Mesendoderm (in vitro differentiated cells): ENCODE measurements at places on chromosomes 11 and 22.
A peak's percentile ranks its signal among the peaks of the same experiment; 100 is the strongest.

DNA sequence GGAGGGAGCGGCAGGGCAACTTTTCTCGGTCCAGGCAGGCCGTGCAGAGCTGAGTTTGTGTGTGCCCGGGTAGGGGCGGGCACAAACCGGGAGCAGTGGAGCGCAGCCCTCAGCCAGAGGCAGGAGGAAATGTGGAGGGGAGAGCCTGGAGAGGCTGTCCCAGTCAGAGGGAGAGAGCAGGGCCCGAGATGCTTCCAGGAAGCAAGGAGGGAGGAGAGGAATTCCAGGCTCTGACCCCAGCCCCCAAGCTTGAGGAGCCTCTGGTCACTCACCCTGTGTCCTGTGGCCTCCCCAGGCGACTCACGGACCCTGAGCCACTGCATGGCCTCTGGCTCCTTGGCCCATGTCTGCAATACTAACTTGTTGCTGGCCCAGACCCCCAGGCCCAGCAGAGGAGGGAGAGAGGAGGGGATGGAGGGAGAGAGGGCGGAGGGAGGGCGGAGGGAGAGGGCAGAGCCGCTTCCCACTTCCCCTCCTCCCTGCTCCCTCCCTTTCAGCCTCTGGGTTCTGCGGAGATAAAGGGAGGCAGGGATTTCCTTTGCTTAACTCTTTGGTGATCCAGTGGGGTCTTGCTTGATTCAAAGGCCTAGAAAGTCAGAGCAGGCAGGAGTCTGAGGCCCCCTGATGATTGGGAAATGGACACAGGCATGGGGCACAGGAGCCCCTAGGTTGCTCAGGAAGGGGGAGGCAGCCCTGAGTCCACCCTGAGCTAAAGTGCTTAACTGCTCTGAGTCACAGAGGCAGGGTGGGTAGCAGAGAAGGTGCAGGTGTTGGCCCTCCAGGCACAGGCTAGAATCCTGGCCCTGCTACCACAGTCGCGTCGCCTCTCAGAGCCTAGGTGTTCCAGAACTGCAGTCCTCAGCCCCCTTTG is at the start of gene C1QTNF6:
Gene C1QTNF6, minus strand, starts transcription at position 357 of the 871 bp plus-strand sequence. Its CDS starts 34 bp downstream, at position 323.
- DNase-seq: peak; percentile 95

DNA sequence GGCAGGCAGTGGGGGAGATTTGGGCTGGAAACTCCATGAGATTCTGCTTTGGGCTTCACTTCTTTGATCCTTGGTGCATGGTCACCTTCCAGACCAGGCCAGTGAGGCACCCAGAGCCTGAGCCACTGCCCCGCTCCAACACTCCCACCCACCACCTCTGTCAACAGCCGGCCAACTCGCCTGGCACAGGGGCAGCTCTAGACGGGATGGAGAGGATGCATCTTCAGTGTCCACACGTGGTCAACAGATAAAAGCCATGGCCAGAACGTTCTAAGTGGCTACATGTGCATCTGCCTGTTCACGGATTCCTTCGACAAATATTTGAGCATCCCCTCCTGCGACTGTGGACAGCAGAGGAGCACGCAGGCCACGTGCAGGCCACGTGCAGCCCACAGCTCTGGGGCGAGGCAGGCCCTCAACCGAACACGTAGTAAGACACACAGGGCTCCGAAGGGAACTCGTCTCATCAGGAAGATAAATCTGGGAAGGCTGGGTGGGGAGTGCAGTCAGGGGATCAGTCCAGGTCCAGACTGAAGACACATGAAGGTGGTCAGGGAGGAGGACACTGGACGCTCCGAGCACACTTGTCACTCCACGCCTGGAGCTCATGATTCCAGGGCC is 1.2 kb downstream of the LRRC56 start:
- DNase-seq: no peak

DNA sequence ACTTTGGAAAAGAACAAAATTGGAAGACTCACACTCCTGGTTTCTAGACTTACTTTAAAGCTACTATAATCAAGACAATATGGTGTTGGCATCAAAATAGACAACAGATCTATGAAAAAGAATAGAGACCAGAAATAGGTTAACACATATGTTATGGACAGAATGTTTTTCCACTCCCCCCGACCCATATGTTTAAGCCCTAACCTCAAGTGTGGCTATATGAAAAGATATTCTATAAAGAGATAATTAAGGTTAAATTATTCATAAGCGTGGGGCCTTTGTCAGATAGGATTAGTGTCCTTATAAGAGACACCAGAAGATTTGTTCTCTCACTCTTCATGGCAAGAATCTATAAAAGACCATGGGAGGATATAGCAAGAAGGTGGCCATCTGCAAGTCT is 440.0 kb downstream of the AASDHPPT start:
- no peak for DNase-seq

- DNase-seq: no peak
These were observed 17.6 kb downstream of the TIMP3 start for GRCh38 chr22:32819120-32819519.

DNA sequence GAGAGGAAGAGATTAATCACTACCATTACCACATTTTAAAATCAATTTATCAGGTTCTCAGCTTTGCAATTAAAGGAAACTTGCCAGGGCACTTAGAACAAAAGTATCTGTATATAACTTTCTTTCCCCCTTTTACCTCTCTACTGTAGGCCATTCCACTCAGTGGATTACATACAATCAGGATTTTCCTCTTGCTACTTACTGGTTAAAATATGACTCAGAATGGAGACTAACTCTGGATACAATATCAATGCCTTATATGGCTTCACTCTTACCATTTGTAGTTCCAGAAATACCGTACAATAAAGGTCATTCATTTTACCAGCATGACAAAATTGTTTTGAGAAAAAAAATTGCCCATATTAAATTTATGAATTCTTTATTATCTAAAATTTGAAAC is 706.8 kb downstream of the KCNA4 start:
- no peak for DNase-seq

- peak; percentile 84 for DNase-seq
These were observed 6.0 kb downstream of the APOL1 start for GRCh38 chr22:36258701-36259614.

DNA sequence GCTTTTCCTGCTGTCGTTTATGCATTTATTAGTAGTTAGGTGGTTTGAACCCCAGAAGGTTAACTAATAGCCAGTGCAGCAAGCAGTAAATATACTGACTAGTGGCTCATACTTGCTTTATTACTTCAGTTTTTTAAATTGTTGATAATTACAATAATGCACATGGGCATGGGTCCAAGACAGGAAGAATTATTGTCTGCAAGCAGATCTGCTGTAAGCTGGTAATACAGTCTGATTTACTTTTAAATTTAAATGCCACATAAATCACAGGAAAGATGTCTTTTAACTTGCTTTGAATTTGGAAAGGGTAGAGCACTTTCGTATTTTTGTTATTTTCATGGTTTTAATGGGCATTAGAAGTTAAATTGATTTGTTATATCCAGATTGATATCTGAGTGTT is 27.1 kb downstream of the APLP2 start:
- no peak for DNase-seq

GRCh38 chr11:77370217-77370616 is 68.7 kb upstream of the GDPD4 start:
- DNase-seq: no peak

- no peak for DNase-seq
These were observed 6.8 kb upstream of the MICAL2 start for GRCh38 chr11:12103411-12104225.

- DNase-seq: peak; percentile 13
These were observed 726.7 kb downstream of the METTL15 start for GRCh38 chr11:28834877-28835276.

DNA sequence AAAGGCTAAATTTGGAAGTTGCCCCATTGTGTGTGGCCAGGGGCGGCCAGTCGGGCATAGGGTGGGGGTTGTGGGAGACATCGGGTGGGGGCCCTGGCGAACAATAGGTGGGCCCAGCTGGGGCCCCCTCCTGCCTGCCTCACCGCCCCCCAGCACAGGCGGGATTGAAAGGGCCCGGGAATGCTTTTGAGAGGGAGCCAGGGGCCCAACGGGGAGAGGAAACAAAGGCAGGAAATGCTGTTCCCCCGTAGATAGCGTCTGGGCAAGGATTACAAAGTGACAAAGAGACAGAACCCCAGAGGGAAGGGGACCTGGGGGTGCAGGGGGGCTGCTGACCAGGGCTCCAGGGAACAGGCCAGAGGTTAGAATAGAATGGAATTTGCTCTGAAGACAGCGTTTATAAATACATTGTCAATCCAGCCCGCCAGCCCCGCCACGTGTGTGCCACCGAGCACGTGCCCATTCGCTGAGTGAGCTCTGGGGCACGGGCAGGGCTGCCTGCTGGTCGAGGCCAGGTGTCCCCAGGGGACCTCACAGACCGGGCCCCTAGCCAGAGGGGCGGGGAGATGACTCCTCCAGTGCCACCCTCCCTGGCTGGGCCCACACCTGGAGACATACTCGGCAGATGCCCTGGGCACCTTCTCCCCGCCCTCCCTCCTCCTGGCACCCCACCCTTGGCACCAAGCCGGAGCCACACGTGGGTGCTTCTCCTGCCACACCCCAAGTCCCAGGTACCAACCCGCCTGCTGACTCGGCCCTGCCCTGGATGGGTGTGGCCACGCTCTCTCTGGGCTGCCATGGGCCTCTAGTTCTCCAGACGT is 9.7 kb downstream of the PDGFB start:
- DNase-seq: no peak

DNA sequence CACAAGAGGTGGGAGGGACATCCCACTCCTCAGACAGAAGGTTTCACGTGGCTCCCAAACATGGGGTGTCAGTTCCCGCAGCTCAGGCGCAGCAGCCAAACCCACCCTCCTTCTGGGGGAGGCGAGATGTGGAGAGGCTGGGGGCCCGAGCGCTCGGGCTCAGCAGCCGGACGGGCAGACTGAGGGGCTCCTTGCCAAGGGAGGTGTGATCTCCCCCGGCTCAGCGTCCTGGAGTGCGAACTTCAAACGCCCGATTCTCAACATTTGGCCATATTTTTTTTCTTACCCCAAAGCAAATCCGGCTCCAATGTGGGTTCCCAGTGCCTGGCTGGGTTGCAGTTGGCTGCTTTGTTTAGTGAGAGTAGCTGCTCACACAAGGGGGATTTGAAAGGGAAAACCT is 477.9 kb downstream of the MN1 start:
- DNase-seq: no peak

DNA sequence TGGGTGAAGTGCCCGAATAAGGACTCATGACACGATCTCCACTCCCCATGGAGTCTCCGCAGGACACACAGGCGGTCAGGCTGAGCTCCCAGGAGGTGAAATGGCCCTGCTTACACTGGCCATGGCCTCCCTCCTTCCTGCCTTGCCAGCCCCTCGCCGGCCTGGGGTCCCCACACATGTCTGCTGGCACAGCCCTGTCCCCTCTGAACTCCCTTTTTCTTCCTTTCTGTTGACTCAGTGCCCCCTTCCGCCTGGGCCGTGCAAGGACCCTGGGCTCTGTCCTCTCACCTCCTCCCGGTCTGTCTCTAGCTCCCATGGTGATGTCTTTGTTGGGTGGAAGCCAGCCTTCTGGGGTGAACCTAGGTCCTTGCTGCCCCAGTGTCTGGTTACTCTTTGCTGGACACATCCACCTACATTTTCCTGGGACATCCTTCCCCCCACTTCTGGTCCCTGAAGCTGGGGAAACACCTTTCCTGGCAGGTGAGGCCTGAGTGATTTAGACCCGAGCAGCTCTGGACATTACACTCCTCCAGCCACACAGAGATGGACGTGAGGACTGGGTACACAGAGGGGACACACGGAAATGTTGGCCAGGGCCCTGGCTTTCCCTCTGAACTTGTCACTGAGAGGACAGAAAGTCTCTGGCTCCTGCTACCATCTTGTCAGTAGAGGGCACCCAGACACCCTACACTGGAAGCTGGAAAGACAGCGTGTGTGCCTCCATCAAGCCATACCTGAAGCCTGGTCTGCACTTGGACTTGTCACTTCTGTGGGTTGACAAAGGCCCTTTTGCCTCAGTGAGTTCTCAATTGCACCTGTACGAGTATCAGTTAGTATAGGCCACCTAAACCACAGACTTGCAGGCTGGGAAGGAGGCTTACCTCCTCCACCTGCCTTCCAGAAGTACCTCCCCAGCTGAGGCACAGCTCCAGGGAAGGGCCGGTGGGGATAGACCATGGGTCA is 864.3 kb downstream of the TBC1D22A start:
- DNase-seq: peak; percentile 47

DNA sequence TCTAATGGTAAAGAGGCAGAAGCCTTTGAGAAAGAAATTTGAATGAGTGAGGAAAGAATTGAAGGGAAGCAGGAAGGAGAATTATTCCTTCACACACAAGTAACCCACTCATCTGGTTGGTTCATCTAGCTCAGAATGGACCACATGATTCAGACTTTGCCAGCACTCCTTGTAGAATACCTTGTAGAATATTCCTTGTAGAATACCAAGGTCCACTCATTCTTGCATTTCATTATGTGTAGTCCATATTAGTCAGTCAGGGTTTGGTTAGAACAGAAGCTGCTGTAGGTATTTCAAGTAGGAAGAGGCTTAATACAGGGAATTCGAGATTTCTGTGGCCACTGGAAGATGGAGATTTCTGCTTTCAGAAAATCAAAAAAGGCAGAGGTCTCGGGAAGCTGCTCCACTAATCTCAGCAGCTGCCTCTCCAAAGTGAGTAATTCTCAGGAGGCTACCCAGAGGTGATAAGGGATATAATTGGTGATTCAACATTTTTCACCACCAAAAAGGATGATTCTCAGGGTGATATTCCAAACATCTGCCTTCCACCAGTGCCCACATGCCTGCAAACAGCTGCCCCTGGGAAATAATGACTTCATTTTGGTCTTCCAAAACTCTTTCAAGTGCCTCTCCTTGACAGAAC is 329.1 kb downstream of the TMEM135 start:
- DNase-seq: no peak

GRCh38 chr11:55942785-55943392 is 6.7 kb upstream of the OR5I1 start:
- peak; percentile 69 for DNase-seq

DNA sequence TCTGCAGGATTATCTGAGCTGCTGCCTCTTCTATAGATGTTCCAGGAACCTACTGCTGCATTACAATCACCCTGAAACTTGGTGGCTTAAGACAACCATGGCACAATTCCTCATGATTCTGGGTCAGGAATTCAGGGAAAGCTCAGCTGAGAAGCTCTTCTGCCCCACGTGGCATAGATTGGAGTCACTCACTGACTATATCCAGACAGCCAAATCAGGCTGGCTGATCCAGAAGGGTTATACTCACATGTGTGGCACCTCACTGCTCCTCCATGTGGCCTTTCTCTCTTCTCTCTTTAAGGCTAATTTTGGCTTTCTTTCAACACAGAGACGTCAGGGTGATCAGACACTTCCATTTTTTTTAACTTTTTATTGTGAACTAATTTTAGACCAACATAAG is 125.5 kb downstream of the BBOX1 start:
- DNase-seq: no peak

DNA sequence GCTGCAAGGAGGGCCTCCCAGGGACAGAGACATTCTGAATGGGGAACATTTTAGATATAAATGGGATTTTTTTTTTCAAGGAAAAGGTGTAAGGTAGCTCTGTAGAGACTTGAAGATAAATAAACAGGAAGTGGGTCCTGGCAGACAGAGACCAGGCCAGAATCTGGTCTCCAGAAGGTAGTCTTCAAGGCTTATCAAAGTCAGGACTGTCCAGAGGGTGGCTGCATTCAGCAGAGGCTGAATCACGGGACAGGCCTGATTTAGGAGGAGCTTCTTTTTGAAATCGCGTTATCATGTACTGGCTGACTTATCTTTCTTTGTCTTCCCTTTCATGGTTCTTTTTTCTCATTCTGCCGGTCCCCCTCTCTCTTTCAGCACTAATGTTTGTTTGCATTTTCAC is 542.9 kb downstream of the NTM start:
- no peak for DNase-seq
